ENCODE measurements at places on chromosomes 7 and 10.

GRCh38 chr7:130875-131780 lies 61.2 kb upstream of the FAM20C start:
- no peak for DNase-seq

GRCh38 chr10:116553378-116553980 lies 7.7 kb downstream of the PNLIP start:
- DNase-seq = no peak

DNA sequence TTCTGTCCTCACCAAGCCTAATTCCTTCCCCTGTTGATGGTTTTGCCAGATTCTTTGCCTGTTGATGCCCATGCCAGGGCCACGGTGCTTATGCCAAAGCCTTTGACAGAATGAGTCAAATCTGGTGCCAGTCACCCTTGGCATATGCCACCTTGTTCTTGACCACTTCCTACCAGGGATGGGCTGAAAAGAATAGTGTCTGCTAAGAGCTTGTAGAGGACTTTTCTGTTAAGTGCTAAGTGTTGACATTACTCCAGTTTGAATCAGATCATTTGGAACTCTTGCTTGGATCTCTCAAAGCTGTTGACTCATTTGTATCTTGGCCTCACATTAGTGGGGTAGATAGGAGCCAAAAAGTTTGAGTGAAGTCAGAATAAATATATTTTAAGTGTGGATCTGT lies 661.2 kb downstream of the AUTS2 start:
- no peak for DNase-seq

GRCh38 chr10:8183241-8183704 lies 128.8 kb downstream of the GATA3 start:
- no peak for DNase-seq

DNA sequence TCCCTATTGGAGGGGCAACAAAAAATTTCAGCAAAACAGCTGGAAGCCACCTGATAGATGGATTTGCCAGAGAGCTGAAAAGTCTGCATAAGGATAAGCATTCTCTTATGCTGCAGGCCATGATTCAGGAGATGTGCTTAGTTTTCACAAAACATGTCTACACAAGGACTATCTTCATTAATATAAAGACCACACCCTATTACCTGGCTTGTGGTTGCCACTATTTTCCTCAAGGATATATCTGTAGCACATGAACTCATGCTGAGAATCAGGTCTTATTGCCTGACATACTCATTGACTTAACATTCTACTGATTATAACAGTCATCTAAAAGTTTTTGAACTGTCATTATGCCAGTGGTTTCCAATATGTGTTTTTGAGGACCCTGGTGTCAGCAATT lies 7.1 kb upstream of the COL17A1 start:
- DNase-seq = no peak

- peak; percentile 70 for DNase-seq
Measured at GRCh38 chr7:16982640-16983350, 101.0 kb upstream of the AGR3 start.

GRCh38 chr10:79376751-79377556 lies 29.7 kb downstream of the PPIF start:
- no peak for DNase-seq

DNA sequence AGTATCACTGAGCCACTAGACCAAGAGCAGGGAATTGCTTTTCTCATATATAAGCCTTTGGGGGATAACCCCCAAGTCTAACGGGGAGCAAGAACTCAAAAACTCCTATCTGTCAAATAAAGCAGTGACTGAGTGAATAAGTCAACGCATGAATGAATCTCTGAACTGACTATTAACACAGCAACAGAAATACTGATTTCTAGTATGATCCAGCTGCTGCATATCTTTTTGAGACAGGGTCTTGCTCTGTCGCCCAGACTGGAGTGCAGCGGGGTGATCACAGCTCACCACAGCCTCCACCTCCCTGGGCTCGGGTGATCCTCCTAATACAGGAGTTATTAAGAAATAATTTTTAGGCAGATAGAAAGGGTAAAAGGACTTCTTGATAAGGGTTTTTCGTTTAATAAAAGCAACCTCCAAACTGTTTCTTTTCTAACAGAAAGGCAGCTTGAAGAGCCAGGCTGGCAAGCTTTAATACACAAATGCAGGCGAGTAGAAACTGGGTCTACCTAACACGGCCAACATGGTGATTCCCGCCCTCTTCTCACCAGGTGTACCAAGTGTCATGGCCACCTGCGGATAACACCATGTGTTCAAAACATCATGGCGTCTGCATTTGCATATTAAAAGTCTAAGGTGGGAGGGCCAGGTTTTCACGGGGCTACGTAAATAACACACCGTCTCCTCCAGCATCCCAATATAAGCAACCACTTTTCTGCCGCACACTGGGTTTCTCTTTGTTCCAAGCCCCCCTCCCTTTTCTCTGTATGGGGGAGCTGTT lies 631.9 kb downstream of the PARD3 start:
- DNase-seq = no peak

DNA sequence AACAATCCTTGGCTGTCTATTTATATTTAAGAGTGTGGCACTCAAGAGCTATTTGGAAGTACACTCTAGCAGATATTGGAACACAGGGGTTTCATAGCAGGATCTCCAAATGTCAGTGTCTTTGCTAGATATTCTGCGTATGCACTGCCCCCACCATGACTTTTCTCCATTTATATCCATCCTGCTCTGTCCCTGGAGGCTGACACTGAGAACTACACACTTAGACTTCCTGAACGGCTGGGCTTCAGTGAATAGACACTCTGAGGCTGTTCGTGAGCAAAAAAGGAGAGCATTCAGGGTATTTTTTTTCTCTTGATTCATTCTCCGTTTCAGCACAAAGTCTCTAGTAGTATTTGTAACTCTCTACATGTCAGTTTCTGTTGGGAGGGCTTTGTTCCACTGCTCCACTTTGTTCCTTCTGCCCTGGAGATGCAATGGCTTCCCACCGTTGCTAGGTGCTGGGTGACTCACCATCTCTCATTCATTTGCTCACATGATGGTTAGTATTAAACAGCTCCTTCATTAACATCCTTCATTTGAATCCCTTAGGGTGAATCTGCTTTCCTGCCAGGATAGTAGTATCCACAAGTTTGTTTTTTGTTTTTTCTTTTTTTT lies 155.9 kb upstream of the SLC13A1 start:
- DNase-seq = no peak

- no peak for DNase-seq
Measured at GRCh38 chr10:71814922-71815411, 36.1 kb downstream of the PSAP start.

DNA sequence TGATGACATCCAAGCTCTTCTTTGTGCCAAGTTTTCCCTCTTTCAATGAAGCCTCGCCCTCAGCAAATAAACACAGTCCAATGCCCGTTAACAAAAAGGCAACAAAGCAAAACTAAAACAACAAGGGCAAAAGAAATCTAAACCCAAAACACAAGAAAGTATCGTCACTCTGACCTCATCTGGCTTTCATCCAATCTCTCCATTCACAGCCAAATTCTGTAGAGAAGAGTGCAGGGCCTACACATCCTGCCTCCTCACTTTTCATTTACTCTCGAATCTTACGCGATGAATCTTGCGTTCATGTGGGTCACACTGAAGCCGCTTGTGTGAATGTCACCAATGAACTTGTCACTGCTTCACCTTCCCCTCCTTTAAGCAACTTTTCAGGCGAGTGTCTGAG lies 15.9 kb upstream of the AKR1E2 start:
- no peak for DNase-seq

Data from SHP77 treated with DMSO at 0.1 percent for 48 hours (cell line).